ENCODE measurements at places on chromosomes 2 and 18.
A peak's percentile ranks its signal among the peaks of the same experiment; 100 is the strongest.

GRCh38 chr2:63050334-63051041 lies at the start of gene OTX1:
OTX1 (plus strand) TSS chr2:63050830; CDS start chr2:63052991, 2,161 bp downstream.
- DNase-seq, result peak; percentile 87

GRCh38 chr2:6372317-6372901 lies 493.3 kb downstream of the CMPK2 start:
- no peak for DNase-seq

DNA sequence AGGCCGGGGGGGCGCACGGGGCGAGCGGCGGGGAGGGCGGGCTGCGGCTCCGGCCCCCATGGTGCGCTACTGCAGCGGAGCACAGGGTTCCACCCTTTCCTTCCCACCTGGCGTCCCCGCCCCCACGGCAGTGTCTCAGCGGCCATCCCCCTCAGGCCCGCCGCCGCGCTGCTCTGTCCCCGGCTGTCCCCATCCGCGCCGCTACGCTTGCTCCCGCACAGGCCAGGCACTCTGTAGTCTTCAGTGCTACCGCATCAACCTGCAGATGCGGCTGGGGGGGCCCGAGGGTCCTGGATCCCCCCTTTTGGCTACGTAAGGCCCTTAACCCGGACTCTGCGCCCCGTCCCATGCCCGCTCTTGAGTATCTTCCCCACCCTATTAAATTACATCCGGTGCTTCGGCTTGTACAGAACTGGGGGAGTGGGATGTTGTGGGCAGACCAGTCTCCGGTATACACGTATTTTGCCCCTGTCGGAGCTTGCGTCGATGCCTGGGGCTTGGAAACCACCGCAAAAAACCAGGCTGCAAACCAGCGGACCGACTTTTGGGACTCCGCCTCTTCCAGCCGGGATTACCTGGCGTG lies 598 bp upstream of the WBP1 start:
- DNase-seq, result peak; percentile 61

DNA sequence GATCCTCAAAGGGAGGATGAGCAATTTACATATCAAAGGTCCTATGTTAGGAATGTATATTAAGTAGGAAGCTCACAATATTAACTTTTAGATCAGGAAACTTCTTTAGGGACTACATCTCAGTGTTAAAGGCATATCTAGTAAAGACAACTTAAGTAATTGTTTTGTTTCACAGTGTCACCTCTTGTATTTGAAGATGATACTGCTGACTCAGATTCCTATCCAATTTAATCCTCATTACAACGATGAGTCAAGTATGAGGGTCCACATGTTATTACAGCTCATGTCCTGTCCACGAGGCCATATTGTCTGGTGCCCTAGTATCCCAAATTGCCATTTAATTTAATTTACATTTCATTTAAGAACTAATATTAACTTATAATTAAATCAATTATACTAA lies 523.9 kb downstream of the CCDC85A start:
- DNase-seq, result no peak

- no peak for DNase-seq
Measured at GRCh38 chr18:45745817-45746461, 22.0 kb downstream of the SLC14A1 start.

DNA sequence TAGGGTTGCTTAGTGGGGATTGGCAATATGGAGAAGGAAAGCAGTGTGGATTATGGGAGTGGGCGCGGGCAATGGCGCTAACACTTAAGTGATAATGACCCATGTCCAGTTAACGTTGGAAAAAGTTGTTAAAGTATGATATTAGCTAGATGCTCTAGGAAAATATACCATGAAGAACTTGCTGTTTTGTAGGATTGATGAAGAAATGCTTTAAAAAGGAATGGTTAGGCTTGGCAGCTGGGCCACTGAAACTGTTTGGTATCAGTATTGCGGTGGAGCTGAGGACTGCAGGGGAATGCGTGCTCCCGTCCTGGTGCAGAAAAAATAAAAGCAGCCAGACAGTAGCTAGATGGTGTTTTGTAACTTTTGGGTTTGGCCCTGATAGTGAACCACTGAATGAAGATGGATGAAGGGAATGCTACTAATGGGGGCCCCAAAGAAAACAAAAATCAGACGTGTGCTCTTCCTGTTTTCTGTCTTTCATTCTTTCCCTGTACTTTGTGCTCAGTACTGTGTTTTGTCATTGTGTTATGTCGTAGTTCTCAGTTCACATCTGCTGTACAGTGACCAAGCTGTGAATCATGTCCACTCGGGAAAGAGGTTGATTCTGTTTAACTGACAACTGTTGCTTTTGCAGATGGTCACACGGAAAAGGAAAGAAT lies 999 bp downstream of the INSIG2 start:
- peak; percentile 54 for DNase-seq

DNA sequence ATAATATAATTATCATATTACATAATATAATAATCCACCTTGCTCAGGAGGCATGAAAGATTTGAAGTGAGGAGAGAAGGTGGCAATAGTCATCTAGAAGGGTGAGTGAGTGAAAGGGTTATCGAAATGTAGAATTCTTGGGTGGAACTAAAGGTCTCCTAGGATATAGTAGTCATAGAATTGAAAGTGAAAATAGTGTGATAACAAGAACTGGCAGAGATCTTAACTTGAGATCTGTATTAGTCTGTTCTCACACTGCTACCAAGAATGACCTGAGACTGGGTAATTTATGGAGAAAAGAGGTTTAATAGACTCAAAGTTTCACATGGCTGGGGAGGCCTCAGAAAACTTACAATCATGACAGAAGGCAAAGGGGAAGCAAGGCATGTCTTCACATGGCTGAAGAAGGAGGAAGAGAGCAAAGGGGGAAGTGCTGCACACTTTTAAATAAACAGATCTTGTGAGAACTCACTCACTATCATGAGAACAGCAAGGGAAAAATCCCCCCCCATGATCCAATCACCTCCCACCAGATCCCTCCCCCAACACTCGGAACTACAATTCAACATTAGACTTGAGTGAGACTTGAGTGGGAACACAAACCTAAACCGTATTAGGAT lies 351.5 kb downstream of the NR4A2 start:
- no peak for DNase-seq

DNA sequence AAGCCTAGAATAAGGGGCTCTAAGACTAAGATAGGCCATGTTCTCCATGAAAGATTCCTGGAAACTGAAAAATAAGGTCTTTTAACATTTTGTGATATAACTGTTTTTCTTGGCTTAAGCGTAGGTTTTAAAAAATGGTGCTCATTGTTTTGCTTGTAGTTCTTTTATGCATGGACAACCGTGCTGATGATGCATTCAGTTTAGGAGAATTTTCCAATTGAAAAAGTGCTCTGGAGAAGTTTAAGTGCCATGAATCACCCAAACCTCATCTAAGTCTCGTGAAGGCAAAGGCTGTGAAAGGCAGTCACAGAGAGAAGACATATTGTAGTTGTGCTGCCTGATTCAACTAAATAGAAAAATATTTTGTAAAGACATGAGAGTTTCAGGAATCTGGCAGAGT lies 111.8 kb upstream of the GAREM1 start:
- no peak for DNase-seq

DNA sequence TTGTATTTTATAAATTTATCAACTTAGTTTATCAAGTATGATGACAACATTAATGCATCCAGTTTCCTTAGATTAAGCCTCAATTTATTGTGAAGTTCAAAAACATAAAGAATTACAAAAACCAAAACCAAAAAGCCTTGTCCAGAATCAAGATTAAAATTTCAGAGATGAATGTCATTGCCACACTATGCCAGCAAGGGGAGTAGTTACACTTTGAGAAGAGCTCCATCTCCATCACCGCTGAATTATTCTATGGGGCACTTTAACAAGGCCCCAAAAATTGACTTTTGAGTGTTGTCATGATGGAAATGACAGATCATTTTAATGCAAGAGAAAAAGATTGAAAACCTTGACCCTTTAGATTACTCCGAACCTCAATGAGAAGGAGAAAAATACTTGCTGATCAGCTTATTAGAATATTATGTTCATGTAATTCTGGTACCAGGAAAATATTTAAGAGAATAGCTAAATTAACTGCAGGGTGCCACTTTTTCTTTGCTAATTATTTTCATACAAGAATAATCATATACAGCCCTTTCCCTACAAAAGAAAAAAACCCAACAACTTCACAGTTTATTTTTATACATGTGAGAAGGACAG lies 152.5 kb upstream of the AQP4 start:
- DNase-seq, result peak; percentile 3

DNA sequence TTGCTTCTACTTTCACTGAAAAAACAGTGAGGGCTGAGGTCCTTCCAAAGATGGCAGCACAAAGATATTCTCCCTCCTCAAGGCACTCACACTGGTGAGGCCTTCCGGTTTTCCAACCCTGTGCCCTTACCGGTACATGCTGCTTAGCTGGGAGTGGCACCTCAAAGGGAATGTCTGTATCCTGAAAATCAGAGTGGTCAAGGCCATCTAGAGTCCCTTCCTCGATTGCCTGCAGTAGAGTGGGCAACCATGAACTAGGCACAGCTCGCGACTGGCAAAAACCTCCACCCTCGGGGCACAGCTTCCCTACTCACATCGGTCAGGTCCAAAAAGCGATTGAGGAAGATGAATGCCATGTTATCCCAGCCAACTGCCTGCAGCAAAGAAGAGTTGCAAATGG lies 3.4 kb downstream of the KRTCAP3 start:
- no peak for DNase-seq
